ENCODE measurements at places on chromosomes 6 and 20.

- DNase-seq: no peak
Measured at GRCh38 chr6:142566628-142567396, 265.0 kb downstream of the ADGRG6 start.

GRCh38 chr20:6993011-6993410 lies 225.5 kb downstream of the BMP2 start:
- DNase-seq: no peak

DNA sequence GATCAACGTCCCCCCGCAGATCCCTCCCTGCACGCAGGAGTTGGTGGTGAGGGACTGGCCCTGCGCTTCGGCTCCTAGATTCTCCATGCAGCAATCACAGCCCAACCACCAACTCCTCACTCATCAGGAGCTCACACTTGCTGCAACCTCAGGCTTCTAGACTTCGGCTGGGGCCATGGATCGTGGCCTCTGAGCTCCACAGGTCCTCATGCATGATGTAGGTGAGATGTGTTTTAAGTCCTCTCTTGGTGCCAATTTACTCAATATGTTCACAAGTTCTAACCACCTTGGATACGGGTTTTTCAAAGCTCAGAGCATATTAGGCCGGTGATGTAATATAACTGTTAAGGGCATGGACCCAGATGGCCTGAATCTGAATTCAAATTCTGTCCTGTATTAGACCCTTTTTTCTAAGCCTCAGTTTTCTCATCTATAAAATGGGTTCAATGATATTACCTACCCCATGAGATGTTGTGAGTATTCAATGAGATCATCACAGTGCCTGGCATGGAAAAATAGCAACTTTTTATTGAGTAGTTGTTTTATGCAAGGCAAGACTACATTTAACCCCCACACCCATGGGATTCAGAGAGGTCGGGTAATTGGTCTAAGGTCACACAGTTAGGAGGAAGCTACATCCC lies 31.0 kb downstream of the SUN5 start:
- no peak for DNase-seq

- DNase-seq: no peak
Measured at GRCh38 chr6:53005663-53006250, 10.7 kb upstream of the GSTA4 start.

DNA sequence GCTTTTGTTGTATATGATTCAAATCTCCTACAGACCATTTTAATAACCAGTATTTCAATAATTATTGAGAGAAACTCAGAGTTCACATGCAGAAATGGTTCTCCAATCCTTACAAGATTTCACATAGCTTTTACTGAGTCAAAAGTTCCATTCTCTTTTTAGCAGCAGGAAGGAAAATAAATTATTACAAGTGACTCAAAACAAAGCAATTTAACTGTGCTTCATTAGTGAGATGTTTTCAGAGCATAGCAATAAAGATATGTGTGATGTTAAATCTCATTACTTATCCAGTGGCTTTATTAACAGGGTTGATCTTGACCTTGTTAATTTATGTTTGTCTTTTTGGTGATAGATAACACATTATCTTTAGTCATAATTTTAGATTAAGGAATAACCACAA lies 22.0 kb downstream of the KIF13A start:
- no peak for DNase-seq

GRCh38 chr20:25296094-25297093 lies 48.5 kb downstream of the PYGB start:
- peak; percentile 46 for DNase-seq

Data from hypothalamus (tissue), 51 donors.